Activated CD4-positive, alpha-beta T cell treated with anti-CD3 and anti-CD28 coated beads for 48 hours (primary cell): ENCODE measurements at places on chromosomes 2 and 18.

GRCh38 chr2:9238591-9239326 is 32.1 kb downstream of the ASAP2 start:
- DNase-seq: no peak

GRCh38 chr2:239147376-239147775 is 253.4 kb downstream of the HDAC4 start:
- DNase-seq: no peak

GRCh38 chr2:190607657-190608357 is 41.1 kb upstream of the NAB1 start:
- DNase-seq: no peak

DNA sequence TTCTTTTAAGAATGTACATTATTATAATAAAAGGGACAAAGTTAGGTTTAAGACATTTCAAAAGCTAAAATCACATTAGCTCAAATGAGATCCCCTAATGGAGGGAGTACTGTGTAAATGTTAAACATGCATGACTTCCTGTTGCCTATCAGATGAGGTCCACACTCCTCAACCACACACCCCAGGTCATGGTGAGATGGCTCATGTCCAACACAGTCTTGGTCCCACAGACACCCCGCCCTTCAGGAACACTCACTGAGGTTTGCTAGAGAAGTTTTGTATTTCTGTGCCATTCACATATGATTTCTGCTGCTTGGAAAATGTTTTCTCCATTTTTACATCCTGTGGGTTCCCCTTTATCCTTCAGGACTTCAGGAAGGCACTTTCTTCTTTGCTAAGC is 491.0 kb downstream of the SOX11 start:
- DNase-seq: no peak

- DNase-seq: no peak
These were observed 17.4 kb downstream of the PLEKHB2 start for GRCh38 chr2:131122496-131122895.

- no peak for DNase-seq
These were observed 247.2 kb downstream of the EIPR1 start for GRCh38 chr2:3130444-3130843.
